Stimulated activated CD8-positive, alpha-beta memory T cell treated with anti-CD3 and anti-CD28 coated beads, Interleukin-4, amount 100 ng/mL, for 4 hours (primary cell): ENCODE measurements at places on chromosomes 5 and 9.

GRCh38 chr5:139272471-139273321 is 20.8 kb upstream of the MATR3 start:
- no peak for DNase-seq

GRCh38 chr5:148635321-148636083 is 18.8 kb downstream of the HTR4 start:
- no peak for DNase-seq

- DNase-seq: no peak
Observed at GRCh38 chr9:93669958-93670207, 93.5 kb downstream of the PHF2 start.

- DNase-seq: no peak
Observed at GRCh38 chr9:121305269-121305994, 37.5 kb downstream of the GSN start.

GRCh38 chr5:95317687-95318086 is 32.8 kb upstream of the MCTP1 start:
- no peak for DNase-seq

GRCh38 chr9:130446101-130446861 is 1.5 kb downstream of the ASS1 start:
- DNase-seq: no peak

DNA sequence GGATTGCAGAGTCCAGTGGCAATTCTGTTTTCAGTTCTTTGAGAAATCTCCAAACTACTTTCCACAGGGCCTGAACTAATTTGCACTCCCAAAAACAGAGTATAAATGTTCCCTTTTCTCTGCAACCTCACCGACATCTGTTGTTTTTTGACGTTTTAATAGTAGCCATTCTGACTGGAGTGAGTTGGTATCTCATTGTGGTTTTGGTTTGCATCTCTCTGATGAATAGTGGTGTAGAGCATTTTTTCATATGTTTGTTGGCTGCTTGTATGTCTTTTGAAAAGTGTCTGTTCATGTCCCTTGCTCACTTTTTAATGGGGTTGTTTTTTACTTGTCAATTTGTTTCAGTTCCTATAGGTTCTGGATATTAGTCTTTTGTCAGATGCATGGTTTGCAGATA is 72.6 kb downstream of the PALM2AKAP2 start:
- DNase-seq: no peak

- DNase-seq: no peak
Observed at GRCh38 chr5:169350759-169351240, 49.9 kb upstream of the SLIT3 start.

GRCh38 chr9:92425474-92425873 is 1.2 kb upstream of the OMD start:
- no peak for DNase-seq

DNA sequence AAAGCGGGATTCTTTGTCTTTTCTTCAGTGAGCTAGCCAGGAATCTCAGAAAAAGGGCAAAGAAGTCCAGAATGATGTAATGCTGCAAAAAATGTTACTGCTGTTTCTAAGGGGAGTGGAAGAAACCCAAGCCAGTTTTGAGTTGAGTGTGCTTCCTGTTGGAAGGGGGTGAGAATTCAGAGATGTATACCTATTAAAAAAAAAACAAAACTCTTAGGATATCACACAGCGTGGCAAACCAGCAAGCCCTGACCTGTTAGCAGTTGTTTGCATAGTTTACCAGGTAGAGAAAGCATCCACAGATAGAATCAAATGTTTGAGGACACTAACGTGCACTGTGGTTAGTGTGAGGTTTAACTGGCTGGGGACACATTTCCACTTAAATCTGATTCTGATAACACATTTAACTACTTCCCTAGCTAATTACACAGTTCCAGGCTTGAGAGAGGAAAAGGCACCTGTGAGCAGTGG is 11.4 kb downstream of the BASP1 start:
- DNase-seq: no peak

DNA sequence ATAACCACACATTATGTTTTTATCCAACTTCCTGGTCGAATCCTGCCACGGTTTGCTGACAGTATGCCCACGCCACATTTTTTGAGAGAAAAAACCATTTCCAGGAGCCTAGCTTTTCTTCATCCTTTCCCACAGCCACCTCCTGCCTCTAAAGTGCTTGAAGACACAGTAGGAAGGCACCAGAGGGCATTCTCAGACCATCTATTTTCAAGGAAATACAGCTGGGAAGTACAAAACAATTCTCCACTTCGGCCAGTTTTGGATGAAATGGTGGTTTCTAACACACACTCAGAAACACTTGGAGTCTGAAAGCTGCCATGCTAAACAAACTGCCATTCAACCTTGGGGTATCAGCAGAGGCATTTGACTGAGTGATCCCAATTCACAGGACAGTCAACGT is 86.3 kb upstream of the RPS23 start:
- no peak for DNase-seq

GRCh38 chr5:9780501-9780900 is 150.3 kb upstream of the TAS2R1 start:
- DNase-seq: no peak

DNA sequence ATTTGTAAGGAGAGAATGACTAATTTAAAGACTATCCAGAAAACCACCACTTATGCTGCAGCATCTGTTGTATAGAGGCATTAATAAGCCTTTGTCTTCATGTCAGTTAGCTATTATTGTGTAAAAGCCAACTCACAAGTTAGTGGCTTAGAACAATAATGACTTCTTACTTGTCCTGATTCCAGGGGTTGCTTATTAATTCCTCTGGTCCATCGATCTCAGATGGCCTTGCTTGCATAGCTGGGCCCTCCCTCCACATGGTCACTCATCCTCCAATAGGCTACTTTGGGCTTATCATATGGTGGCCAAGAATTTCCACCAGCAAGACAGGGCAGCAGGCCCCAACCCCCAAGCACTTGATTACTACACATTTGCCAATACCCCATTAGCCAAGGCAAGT is 44.5 kb upstream of the STK32A start:
- DNase-seq: no peak
